ENCODE measurements at places on chromosomes 12 and 14.

DNA sequence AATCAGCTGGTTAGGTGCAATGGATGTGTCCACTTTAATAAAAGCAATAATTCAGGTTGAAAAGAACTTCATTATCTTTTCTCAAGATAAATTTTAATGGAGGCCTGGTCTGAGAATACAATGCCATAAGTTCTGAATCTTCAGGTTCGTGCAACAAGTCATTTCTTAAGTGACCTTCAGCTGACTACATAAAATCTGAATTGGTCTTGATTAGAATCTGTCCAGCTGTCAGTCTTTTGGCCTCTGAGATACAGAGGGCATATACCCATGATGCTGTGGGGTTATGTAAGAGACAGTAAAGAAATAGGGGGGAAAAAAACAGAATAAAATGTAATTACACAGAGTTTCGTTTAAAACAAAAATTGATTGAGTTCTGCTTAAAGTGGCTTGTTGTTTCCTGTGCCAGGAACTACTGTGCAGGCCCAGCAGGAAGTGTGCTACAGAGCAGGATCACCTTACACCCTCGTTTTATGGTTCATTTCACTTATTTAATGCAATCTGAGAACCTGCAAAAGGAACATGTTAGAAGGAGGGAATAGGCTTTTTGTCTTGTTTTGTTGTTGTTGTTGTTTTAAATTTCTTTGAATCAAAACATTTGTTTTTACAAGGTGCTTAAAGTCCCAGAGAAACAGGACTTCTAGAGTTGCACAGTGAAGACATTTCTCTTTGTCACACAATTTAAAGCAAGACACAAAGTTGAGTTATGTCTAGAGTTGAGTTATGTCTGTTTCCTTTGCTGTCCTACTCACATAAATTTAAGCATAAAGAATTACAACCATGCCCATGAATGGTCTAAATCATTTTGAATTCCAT is 64.2 kb downstream of the LGR5 start:
- no peak for DNase-seq

GRCh38 chr14:102666635-102667034 is 74.2 kb downstream of the RCOR1 start:
- no peak for DNase-seq

DNA sequence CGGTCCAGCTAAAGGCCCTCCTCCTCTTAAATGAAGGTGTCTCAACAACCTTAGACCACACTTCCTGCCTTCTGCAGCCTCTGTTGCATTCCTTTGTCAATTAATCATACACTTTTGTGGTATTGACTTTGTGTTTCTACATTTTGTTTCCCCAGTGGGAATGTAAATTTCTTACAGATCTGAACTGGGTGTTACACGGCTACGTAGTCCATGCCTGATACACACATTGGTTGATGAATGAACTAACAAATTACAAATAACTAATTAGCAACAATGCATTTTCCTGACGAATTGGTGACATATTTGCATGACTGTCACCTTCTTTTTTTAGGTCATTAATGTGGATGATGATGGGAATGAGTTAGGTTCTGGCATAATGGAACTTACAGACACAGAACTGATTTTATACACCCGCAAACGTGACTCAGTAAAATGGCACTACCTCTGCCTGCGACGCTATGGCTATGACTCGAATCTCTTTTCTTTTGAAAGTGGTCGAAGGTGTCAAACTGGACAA is 15.2 kb upstream of the CCT2 start:
- DNase-seq = no peak

- DNase-seq = no peak
These were observed 14.8 kb downstream of the EMP1 start for GRCh38 chr12:13211191-13211858.

DNA sequence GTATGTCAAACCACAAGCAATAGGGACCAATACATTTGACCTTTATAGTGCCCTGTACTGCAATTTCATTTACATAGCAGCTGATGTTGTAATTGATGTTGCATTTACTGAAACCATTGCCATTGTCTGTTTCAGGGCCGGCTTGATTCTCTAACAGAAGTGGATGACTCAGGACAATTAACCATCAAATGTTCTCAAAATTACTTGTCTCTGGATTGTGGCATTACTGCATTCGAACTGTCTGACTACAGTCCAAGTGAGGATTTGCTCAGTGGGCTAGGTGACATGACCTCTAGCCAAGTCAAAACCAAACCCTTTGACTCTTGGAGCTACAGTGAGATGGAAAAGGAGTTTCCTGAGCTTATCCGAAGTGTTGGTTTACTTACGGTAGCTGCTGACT is 216.0 kb downstream of the AKAP6 start:
- DNase-seq = no peak

DNA sequence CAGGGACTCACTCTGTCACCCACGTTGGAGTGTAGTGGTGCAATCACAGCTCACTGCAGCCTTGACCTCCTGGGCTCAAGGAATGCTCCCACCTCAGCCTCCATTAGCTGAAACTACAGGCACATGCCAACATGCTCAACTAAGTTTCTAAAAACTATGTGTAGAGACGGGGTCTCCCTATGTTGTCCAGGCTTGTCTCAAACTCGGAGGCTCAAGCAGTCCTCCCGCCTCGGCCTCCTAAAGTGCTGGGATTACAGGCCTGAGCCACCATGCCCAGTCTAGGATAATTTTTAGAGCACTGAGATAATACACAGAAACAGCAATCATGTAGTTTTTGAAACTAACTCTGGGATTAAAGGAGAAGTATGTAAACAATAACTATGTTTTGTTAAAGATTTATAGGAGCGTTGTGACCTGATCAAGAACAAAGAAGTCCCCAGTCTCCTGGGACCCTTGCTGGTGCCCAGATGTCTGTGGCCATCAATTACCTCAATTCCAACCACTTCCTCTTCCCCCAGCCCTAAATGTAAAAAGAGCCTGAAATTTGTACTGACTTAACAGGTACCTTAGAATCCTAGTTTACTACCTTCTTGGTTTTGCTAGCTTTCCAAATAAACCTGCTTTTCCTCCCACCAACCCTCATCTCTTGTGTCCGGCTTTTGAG is 28.9 kb upstream of the EGLN3 start:
- DNase-seq = no peak

DNA sequence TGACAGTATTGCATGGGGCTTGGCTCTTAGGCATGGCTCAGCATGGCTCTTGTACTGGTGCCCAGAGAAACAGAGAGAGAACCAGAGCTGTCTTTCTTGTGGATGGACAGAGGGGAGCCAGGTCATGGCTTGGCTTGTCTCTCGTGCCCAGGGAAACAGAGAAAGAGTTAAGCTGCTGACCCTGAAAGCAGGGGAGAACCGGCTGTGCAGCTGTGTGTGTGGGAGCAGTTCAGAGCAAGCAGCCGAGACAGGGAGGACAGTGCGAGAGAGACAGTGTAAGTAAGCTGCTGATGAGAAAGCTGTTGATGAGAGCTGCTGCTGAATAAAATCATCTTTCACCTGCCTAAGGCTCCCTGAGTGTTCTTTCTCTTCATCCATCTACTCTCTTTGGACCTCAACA is 61.3 kb upstream of the DDHD1 start:
- no peak for DNase-seq

DNA sequence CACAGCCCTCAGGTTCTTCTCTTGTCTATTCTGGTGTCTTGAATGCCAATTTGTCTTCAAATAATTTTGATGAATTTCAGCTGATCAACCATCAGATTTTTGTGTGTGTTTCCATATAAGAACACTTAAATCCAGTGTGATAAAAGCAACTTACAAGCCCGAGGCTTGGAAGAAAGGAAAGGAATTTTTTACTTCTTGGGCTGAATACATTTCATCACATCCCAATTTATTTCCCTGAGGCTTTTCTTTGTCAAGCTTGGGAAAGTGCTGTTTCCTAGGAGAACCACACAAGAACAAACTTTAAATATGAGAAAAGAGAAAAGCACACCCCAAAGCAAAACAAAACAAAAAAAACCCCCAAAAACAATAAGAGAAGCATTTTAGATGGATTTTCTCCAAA is 26.6 kb downstream of the GPRC5D start:
- DNase-seq = no peak

DNA sequence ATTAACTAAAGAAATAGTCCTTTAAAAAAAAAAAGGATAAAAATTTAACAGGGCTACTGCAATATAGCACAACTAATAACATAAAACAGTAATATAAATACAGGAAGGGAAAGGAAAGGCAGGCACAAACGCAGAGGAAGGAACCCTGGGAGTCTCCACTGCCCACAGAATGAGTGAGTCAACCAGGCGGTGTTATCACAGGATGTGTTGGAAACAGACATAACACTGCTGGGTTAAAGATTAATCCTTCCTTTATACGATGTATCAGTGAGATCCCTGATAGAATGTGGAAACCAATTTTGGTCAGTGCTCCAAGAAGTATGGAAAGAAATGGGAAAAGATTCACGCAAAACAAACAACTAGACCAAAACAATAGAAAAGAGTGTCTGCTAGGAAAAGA is 47.9 kb downstream of the FGD6 start:
- no peak for DNase-seq

- DNase-seq = no peak
These were observed 42.7 kb upstream of the SLC6A15 start for GRCh38 chr12:84955298-84955697.

DNA sequence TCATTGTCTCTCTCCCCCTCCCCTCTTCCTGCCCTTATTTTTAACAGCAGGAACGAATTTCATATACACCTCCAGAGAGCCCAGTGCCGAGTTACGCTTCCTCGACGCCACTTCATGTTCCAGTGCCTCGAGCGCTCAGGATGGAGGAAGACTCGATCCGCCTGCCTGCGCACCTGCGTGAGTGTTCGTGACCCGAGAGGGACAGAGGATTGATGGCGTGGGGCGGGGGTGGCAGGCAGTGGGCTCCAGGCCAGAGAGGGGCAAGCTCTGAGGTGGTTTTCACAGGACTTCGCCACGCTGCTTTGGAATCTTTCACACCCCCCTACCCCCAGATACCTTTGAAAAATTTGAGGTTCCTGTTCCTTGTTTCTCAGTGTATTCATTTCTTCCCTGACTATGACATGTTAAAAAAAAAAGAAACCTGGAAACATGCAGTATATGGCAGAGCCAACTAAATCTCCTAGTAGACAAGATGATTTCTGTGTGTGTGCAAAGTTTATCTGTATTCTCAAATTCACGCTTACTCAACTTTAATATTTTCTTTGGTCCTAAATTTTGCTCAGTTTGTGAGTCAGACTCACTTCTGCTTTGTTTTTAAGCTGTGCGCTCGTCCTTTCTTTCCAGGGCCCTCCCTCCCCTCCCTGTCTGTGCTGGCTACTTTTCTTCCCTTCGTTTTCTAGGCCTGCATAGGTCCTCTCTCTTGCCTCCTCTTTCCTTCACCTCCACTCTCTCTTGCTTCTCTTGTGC is 103.1 kb downstream of the ETV6 start:
- no peak for DNase-seq

DNA sequence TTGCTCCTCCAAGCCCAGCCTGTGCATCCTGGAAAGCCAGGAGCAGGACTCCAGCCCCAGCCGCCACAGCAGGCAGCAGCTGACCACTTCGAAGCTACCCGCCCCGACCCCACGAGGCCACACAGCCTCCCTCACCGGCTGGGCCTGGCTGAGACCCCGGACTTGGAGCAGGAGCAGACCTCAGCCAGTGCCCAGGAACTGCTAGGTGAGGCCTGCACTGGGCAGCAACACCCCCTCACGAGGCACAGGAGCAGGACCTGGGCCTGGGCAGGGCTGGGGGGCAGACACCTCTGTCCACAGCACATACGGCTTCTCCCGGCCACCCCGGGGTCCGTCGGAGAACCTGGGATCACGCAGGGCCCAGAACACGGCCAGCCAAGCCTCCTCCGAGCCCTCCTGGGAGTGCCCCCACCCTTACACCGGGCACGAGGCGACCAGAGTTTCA is 137.4 kb upstream of the C14orf180 start:
- DNase-seq = no peak

DNA sequence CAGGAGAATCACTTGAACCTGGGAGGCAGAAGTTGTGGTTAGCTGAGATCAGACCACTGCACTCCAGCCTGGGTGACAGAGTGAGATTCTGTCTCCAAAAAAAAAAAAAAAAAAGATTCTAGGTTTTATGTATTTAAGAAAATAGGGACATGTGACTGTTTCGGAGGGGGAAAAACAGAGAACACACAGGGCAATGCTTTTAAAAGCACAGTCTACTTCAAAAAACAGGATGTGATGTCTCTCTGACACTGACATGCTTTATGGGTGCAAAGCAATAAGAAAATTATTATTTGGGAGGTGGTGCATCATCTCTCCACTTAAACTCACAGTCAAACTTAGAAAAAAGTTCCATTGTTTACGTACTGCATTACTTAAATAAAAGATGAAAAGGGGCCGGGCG is 28.7 kb downstream of the CLIP1 start:
- no peak for DNase-seq

- no peak for DNase-seq
These were observed 59.5 kb upstream of the IGF1 start for GRCh38 chr12:102539651-102540553.

- no peak for DNase-seq
These were observed 326.5 kb upstream of the TBX3 start for GRCh38 chr12:115010324-115010995.

GRCh38 chr12:120961604-120962531 is 16.5 kb upstream of the HNF1A start:
- DNase-seq = no peak

DNA sequence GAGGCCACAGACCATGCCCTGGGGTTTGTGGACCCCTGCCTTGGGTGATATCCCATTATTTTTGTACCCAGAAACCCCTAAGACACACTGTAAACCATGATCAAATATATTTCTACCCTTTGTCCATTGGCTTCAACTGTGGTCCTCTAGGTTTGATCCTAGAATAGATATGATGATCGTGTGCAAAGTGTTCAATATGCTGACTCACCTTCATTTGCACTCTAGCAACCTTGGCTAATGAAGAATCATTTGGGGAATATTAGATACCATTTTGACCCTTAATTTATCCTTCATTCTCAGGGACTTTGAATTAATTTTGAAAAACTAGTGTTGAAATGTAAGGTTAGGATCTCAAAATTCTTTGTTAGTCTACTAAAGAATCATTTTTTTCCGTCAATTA is 73.1 kb upstream of the RAP1B start:
- DNase-seq = no peak

GRCh38 chr12:42810006-42810405 is 220.5 kb upstream of the PRICKLE1 start:
- no peak for DNase-seq

DNA sequence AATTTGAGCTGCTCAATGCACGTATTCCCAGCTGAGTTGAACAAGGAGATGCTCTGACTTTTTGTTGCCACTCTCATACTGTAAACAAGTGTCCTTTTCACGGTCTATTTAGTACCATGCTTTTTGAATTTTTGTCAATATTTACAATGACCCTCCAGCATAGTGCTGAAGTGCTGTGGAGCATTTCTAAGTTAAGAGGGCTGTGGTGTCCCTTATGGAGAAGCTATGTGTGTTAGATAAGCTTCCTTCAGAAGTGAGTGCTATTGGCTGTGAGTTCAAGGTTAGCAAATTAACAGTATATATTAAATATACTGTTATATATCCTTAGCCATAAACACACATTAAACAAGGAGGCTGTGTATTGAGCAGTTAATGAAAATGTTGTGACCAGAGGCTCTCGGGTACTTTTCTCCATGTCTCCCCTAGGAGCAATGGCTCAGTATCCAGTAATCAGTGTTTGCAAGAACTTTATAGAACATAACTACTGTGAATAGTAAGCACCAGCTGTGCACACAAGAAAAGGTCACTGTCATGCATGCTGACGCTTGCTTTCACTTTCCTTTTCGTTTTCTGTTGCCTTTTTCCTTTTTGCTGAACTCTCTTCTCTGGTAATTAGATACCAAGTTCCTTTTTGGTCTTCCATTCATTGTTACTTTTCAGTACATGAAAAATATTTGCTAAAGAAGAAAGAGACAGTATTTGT is 187.2 kb upstream of the NEDD1 start:
- DNase-seq = no peak

- DNase-seq = no peak
These were observed 6.7 kb downstream of the PLD4 start for GRCh38 chr14:104931304-104931770.

GRCh38 chr12:122174155-122174845 is at the start of gene IL31:
Gene IL31, minus strand, starts transcription at chr12:122174221. Its CDS starts 49 bp downstream, at chr12:122174172.
- DNase-seq = no peak
